EL (cell line): ENCODE measurements at places on chromosomes 7 and 10.

DNA sequence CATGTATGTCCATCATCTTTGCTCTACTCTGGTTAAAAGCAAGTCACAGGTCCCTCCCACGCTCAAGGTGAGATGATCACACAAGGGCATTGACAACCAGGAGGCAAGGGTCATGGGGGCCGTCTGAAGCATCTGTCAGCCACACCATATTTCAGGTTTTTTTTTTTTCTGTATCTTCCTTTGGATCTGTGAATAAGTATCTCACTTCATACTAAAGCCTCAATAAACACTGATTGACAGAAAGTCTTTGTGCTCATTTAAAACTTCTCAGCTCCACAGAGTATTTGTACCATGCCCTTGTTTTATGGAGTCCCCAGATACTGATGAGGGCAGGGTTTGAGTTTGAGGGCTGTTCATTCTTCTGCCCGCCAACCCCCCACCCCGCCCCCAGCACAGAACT is 45.0 kb downstream of the AUTS2 start:
- no peak for DNase-seq

DNA sequence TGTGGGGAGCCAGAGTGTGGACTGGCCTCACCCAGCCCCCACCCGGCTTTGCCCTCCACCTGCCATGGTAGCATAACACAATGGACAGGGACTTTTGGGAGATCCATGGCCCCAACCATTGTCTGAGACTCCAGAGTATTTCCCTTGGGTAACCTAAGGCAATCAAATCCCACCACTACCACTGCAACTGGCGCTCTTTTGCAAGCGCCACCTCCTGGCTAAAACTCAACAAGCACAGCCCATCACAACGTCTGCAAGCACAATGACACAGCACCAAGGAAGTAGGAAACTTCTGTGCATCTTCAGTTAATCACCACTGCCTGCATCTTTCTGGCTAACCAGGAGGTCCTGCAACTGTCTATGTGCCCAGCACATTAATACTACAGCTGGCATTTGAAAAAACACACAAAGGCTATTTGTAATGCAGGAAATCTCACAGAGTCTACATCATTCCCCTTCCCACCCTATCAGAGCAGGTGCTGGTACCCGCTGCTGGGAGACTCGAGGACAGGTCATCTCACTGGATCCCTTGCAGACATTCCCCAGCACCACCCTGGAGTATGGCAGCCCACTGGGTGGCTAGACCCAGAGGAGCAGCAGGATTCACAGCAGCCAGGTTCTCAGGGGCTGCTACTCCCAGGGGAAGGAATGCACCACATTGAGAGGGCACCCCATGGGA is 27.7 kb downstream of the ANKRD26 start:
- no peak for DNase-seq

DNA sequence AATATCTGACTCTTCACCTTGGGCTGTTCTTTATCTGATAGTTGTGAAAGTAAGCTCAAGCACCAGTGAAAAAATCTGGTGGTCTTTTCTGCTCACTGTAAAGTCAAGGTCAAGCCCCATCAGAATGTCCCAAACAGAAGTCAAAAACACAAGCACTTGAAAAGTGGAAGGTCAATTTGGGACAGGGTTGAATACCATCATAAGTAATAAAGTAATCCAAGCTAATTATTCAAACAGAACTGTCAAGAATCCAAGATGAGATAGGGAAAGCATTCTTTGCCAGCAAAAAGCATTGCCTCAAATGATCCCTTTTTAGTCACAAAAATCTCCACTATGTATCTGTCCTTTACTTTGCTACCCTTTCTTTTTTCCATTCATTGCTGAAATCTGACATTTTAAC is 430.1 kb upstream of the NPVF start:
- DNase-seq = no peak

- DNase-seq = no peak
Measured at GRCh38 chr10:131312478-131312836, 936 bp upstream of the TCERG1L start.

- DNase-seq = no peak
Measured at GRCh38 chr10:116907245-116907987, 58.1 kb downstream of the ENO4 start.

- DNase-seq = no peak
Measured at GRCh38 chr10:47099474-47099873, 188.2 kb downstream of the PTPN20 start.
